Activated naive CD4-positive, alpha-beta T cell treated with anti-CD3 and anti-CD28 coated beads for 36 hours (primary cell): ENCODE measurements at places on chromosomes 11 and 22. TPM values are rescaled to one million over a fixed set of nuclear protein-coding genes. Genes with fewer than 3 reads are reported as not detected.
A peak's percentile ranks its signal among the peaks of the same experiment; 100 is the strongest.

Gene OR5B21
- total RNA-seq = not detected

Gene PHOX2A
- not detected for total RNA-seq

Gene NAALADL1
- total RNA-seq = 8.5 TPM

Gene DNAJB13
- total RNA-seq = 0.26 TPM

Gene TRAF6
- 8.3 TPM for total RNA-seq

Gene TRPM5
- total RNA-seq = not detected

Gene LIF
- total RNA-seq = 115 TPM

Gene ENTHD1
- total RNA-seq = 0.81 TPM

GRCh38 chr11:113643006-113643585 is 63.0 kb downstream of the TMPRSS5 start:
- no peak for DNase-seq

DNA sequence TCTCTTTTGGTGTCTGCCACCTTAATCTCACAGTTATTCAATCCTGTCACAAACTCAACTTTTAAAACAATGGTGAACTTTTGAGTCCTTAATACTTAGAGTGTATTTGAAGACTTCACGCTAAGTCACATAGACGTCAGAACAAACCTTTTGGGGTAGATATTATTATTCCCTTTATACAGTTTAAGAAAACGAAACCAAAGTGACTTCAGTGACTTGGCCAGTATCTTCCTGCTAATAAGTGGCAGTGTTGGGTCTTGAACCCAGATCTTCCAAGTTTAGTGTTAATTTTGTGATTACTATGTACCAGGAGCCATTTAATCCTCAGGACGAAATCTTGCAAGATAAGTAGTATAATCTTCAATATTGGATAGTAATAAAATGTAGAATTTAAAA is 691 bp downstream of the CEP295 start:
- DNase-seq = no peak

DNA sequence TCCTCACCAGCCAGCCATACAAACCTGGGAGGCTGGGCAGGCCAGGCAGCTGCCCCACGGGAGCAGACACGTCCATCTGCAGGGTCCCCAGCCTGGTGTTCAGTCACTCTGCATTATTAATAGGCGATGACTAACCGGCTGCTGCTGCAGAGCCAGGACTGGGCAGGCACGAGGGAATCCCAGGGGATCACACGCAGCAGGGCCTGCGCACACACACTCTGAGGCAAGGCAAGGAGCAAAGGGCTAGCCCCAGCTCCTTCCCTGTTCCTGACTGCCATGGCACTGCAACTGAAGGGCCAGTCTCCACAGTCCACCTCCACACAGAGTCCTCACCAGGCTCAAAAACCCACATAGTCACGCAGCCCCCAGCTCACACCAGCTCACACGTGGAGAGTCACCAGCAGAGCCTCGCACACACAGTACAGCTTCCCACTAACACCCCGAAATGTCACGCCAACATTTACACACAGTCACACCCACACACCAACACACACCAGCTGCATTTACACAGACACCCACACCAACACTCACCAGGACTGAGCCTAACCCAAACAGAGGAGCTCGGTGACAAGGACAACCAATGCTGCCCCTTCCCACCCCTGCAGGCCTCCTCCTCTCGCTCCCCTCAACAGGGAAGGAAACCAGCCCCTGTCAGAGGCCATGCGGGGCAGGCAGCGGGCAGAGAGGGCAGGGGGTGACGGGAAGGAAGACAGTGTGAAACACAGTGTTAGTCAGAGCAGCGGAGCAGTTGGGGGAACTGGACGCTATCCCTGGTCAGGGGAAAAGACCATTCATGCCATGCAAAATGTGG is 47.3 kb downstream of the NRXN2 start:
- DNase-seq = no peak

DNA sequence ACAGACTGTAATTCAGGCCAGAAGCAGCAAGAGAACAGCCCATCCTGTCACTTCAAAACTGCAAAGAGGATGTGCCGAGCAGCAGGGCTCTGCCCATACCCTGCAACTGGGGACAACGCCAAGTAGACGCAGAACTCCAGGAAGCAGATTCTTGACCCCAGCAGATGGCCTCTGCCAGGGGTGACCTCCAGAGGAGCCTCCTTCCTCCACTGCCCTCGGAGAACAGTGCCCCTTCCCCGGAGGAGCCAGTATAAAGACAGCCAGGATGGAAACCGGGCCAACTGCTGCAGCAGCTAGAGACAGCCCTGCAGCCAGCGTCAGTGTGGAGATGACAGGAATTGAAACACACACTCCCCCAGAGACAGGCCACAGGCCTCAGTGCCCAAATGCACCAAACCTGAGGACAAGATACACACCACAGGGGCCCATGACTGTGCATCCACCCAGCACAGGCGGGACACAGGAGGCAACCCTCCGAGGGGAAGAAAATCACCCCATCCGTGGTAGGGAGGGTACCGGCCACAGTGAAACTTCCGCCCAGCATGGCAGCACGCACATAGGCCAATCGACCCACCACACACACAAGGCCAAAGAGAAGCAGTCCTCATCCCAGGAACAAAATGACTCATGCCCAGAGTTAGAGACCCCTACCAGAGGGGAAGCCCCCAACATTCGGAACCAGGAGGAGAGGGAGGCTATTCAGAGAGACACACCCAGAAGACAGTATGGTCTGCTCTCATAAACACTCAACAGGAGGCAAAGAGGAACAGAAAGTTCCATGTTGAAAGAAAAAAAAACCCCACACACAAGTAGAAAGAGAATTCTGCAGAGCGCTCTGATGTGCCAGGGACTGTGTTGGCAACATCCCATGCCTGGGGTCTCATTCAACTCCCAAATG is 5.6 kb downstream of the AHNAK start:
- no peak for DNase-seq

DNA sequence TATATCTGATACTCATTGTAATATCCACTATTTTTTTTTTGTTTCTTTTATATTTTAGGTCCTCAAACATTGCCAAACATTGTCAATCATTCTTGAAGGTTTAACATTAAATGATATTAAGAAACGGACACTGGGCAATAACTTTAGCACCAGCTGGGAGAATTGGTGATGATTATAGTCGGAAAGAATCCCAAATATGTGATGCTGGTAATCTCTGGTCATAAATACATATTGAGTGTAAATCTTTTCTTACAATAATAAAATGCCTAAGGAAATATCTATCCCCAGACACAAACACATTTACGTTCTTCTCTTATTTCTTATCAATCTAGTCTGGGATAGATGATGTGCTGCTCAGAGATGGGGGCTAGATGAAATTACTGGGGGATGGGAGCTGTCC is 25.2 kb downstream of the OR51E2 start:
- no peak for DNase-seq

GRCh38 chr11:134363161-134363560 is 31.4 kb downstream of the GLB1L2 start:
- DNase-seq = no peak

- DNase-seq = no peak
Measured at GRCh38 chr22:46450931-46451561, 86.4 kb downstream of the CELSR1 start.

GRCh38 chr11:112260490-112260889 is at the start of gene PLET1:
TSS of gene PLET1 (minus strand) at chr11:112260860. CDS start at chr11:112260589, 271 bp downstream.
- DNase-seq = no peak

DNA sequence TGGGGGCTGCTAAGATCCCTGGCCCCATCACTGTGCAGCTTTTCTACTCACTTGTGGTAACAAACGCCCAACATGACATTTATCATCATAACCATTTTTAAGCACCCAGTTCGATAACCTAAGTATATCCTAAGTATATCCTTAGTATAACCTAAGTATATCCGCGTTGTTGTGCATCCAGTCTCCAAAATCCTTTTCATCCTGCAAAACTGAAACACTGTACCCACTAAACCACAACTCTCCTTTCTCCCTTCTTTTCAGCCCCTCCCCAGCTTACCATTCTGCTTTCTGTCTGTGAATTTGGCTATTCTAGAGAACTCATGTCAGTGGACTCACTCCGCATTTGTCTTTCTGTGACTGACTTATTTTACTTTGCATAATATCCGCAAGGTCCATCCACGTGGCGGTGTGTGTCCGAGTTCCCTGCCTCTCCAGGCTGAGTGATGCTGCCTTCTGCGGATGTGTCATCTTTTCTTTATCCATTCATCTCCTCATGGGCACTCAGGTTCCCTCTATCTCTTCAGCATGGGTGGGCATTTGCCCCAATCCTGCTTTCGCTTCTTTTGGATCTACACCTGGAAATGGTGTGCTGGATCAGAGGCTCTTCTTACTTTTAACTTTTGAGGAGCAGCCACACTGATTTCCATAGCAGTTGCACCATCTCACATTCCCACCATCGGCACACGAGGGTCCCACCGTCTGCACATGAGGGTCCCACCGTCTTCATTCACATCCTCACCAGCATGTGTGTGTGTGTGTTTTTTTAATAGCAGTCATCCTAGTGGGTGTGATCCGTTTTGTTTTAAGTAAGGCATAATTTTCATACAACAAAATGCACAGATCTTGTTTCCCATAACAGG is 82.4 kb upstream of the CLDN5 start:
- no peak for DNase-seq

GRCh38 chr22:39179841-39180335 is 27.4 kb upstream of the CBX7 start:
- no peak for DNase-seq

GRCh38 chr11:17531071-17531600 is 13.1 kb downstream of the USH1C start:
- no peak for DNase-seq

- DNase-seq = peak; percentile 58
Measured at GRCh38 chr11:9459667-9460321, 1.0 kb upstream of the ZNF143 start.

- no peak for DNase-seq
Measured at GRCh38 chr11:120137611-120138521, at the start of gene TRIM29. TSS of gene TRIM29 (minus strand) at chr11:120138113. CDS start at chr11:120138031, 82 bp downstream.

- no peak for DNase-seq
Measured at GRCh38 chr11:66325263-66325671, 8.4 kb upstream of the CD248 start.

DNA sequence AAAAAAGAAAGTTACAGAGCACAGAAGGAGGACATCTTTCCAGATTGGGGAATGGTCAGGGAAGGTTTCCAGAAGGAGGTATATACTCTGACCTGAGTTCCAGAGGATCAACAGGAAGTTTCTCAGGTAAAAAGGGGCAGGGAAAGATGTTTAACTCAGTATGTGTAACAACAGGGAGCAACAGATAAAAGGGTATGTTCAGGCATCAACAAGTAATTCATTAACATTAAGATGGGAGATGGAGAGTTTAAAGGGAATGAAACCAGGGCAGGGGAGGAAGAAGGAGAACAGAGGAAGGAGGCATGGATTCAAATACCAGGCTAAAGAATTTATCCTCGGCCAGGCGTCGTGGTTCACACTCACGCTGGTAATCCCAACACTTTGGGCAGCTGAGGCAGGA is 2.5 kb upstream of the DENND5A start:
- DNase-seq = no peak

DNA sequence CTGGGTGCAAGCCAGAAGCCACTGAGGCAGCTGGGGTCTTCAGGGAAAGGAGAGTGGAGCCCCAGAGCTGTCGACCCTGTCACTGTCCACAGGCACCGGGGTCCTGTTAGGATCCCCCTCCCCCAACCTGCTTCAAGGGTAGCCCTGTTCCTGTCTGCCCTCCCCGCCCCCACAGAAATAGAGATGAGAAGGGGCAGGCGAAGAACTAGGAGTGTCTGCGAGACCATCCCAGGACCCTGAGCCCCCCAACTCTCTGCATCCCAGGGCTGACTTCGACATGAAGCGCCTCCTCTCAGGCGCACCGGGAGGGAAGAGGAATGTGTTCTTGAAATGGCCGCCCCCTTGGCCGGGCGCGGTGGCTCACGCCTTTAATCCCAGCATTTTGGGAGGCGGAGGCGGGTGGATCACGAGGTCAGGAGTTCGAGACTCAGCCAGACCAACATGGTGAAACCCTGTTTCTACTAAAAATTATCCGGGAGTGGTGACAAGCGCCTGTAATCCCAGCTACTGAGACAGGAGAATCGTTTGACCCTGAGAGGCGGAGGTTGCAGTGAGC is 607 bp upstream of the ZNF70 start:
- DNase-seq = no peak

DNA sequence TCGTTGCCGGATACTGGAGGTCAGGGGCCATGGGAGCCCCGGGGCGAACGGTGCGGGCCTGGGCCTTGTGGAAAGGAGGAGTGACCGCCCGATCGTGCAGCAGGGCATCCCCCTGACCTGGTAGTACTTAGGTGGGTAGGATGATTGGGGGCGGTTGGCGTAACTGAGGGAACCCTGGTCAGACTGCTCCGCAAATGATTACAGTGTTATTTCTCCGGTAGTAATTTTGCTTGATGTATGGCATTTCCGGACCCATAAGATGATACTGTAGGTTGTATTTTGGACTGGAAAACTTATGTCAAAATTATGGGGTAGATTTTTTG is 762 bp downstream of the MTMR3 start:
- no peak for DNase-seq

DNA sequence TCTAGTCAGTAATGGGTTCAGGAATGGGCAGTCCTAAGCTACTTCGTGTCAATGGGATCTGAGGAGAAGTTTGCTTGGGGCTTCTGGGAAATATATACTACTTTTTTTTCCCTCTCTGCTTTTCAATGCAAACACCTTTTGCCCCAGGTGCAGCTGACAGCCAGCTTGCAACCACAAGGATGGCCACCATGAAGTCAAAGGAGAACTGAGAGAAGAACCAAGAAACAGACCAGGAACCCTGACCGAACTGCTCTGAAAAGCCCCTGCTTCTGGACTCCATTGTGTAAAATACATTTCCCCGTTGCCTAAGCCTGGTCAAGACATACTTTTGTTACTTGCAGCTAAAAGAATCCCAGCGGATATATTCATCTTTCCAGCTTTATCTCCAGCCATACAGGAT is 20.1 kb upstream of the CD44 start:
- no peak for DNase-seq

DNA sequence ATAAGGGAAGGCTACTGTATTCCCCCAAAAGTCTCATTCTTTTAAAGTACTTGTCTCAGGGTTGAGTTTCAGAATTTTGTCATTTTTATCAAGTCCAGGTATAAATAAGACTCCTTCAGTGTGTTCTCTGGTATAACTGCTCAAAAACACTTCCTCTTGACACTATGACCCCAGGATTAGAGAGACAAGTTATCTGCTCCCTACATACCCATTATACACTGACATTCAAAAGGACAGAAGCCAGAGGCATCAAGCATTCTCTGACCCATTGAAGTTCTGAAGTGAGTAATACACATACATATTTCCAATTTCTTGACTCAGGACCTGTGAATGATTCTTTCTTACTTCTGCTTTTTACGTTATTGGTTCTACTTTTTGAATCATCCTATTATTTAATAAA is 447.8 kb upstream of the CNTN5 start:
- no peak for DNase-seq

DNA sequence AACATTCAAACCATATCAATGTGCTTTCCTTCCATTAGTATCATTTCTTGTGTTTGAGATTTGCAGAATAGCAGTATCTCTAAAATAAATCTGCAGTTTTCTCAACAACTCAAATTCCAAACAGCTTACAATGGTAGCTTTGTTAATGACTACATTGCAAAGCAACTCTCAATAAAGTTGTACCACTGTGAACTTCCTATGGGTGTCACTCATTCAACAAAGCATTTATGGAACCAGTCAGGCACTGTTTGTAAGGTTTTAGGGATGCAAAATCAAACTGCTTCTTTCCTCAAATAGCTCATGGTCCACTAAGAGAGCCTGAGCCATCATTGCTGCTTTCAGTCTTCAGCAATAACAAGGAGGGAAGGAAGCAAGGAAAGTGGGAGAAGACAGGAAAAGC is 91.0 kb downstream of the CCDC83 start:
- DNase-seq = no peak
